ENCODE measurements at places on chromosomes 5 and 9. TPM values are rescaled to one million over a fixed set of nuclear protein-coding genes. Genes with fewer than 3 reads are reported as not detected.

- peak; percentile 79 for DNase-seq
- peaks cover 7% of the 10 kb centered on the region for H3K36me3 ChIP-seq
- H3K4me3 ChIP-seq = peak overlapping the region; percentile 49
- H3K27ac ChIP-seq = peak overlapping the region; percentile 99
Measured at GRCh38 chr9:70563431-70564204, 149.2 kb upstream of the KLF9 start.

DNA sequence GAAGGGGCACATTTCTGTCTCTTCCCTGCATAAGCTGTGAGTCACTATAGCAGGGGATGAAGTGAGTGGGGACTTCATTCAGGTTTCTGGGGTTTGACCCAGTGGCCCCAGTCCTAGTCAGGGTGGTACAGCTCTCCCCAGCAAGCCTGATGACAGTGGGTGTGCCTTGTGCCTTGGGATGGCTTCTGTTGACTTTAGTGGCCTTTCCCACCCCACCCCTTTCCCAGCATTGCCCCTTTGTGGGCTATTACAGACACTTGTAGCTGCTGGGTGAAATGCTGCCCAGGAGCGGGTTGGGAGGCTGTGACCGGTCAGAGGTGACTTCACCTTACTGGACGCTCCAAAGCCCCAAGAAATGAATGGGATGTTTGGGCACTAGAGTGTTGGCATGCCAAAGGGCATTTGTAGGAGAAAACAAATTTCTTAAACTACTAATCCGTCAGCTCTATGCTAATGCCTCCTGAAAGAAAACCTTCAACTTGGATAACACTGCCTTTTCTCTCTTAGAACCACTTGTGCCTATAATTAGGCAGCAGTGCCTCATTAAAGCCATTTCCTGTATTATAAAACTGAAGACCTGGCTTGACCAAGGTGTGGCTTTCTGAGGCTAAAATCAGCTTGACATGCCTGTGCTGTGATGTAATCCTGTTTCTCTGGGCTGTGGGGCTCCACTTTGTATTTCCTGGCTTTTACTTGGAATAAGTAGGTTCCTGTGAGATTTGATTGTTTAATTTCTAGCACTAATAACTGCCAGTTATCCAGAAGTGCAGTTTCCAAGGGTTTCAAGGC is 119.0 kb upstream of the SLC25A48 start:
- no peaks in the 10 kb centered on the region for H3K36me3 ChIP-seq
- H3K27ac ChIP-seq = no peak overlapping the region
- peaks cover 13% of the 10 kb centered on the region for H3K27me3 ChIP-seq
- no peaks in the 10 kb centered on the region for H3K4me1 ChIP-seq

The MAMDC4 gene
- 13.6 TPM for total RNA-seq

The PCDHB14 gene
- not detected for total RNA-seq

DNA sequence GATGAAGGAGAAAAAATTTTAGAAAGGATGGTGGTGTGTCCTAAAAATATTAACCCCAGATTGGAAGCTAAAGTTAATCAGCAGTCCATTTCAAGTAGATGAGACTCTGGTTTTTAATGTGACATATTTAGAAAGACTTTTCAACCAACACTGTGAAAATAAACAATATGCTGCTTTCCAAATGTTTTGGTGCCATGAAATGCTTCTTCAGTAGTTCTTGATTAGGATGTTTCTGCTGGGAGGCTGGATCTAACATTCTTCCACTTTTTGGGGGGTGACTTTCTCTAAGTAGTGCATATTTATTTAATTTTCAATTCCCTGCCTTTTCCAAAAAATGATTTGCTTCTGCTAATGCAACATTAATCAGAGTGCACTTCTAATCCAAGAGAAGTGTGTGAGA is 593.3 kb upstream of the DMAC1 start:
- no peaks in the 10 kb centered on the region for H3K4me1 ChIP-seq
- no peak overlapping the region for H3K27ac ChIP-seq
- no peak overlapping the region for H3K4me3 ChIP-seq
- peaks cover 1% of the 10 kb centered on the region for H3K27me3 ChIP-seq
- no peaks in the 10 kb centered on the region for H3K36me3 ChIP-seq
- no peak for DNase-seq

The ORM2 gene
- not detected for total RNA-seq

- peaks cover 36% of the 10 kb centered on the region for H3K4me1 ChIP-seq
- no peak overlapping the region for H3K27ac ChIP-seq
- H3K4me3 ChIP-seq = peak overlapping the region; percentile 95
- H3K27me3 ChIP-seq = peaks cover 2% of the 10 kb centered on the region
Measured at GRCh38 chr5:121962958-121963357, 1.2 kb downstream of the SRFBP1 start.

The TMEFF1 gene
- 0.18 TPM for total RNA-seq

The IRGM gene
- total RNA-seq = 0.96 TPM

DNA sequence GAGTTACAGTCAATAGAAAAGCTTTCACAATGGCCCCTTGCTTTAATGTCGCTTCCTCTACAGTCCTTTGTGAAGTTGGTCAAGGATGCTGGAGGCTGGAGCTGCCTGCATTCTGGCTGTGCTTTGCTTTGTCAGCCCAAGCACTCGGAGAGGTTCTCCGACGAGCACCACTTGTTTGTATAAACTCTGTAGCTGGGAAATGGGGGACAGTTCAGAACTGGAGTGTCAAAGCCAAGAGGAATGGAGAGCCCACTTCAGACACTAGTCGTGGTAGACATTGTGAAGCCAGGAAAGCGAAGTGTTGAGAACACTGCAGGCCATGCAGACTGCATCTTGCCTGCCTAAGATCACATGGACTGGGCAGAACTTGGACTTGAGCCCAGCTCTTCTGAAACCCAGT is 330.3 kb downstream of the GADD45G start:
- no peak overlapping the region for H3K27ac ChIP-seq
- peaks cover 2% of the 10 kb centered on the region for H3K4me1 ChIP-seq
- no peaks in the 10 kb centered on the region for H3K36me3 ChIP-seq
- H3K4me3 ChIP-seq = no peak overlapping the region

The FOXD4 gene
- total RNA-seq = 0.20 TPM

DNA sequence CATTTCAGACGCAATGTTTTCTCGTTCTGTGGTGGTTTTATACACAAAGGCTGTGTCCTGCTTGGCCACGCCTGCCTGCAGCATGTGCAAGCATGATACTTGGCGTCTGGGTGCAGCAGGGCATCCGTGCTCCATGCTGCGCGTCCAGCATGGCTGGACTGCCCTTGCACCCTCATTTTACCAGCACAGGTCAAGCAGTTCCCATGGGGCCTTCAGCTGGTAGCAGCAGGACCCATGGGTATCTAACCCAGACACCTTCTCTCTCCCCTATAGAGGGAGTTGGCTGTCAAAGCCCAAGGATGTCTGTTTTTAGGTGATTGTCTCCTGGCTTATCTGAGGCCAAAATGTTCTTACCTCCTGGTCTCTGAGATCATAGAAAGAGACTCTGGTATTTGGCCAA is 158.3 kb upstream of the PITX1 start:
- H3K27ac ChIP-seq = no peak overlapping the region
- no peaks in the 10 kb centered on the region for H3K36me3 ChIP-seq
- DNase-seq = no peak
- H3K4me1 ChIP-seq = peaks cover 2% of the 10 kb centered on the region
- peaks cover 68% of the 10 kb centered on the region for H3K27me3 ChIP-seq

DNA sequence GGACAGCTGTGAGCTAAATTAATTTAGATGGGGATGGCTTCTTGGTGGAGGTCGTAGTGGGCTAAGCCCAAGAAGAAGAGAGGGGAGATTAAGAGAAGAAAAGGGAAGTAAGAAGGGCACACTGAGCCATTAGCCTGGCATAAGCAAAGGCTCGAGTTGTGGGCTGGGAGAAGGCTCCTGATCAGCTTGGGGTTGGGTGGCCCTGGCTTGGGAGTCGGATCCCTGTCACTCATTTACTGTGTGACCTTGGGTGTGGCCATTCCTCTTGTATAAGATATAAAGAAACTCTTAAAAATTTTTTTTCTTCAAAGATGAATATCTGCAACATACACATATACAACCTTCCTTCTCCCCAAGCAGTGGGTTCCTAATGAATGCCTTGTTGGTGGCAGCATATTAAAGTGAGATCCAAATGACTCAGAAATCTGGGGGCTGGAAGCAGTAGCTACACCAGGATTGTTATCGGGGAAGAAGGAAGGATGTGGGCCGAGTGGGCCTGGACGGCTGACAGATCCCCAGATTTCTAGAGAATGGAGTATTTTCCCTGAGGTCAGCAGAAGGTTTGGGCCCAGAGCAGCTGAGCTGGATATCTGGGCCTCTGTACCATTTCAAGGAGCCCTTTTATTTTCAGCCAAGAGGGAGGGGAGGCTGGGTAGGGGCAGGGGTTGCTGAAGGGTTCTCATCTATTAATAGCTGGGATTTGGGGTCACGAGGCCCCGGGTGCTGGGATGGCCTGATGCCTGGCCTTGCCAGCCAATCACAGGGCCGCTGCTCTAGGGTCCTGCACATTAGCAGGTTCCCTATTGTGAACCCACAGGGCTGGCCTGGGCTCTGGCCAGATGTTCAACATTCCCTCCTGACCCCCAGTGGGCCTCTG is 52.1 kb downstream of the PPARGC1B start:
- no peaks in the 10 kb centered on the region for H3K27me3 ChIP-seq
- no peak overlapping the region for H3K27ac ChIP-seq
- no peak for DNase-seq

The WDR31 gene
- total RNA-seq = 1.4 TPM

The GOLGA1 gene
- 19.7 TPM for total RNA-seq

- peaks cover 5% of the 10 kb centered on the region for H3K4me1 ChIP-seq
- H3K4me3 ChIP-seq = no peak overlapping the region
- no peak overlapping the region for H3K27ac ChIP-seq
- peaks cover 73% of the 10 kb centered on the region for H3K27me3 ChIP-seq
Measured at GRCh38 chr9:34580358-34580757, 9.2 kb downstream of the CNTFR start.

DNA sequence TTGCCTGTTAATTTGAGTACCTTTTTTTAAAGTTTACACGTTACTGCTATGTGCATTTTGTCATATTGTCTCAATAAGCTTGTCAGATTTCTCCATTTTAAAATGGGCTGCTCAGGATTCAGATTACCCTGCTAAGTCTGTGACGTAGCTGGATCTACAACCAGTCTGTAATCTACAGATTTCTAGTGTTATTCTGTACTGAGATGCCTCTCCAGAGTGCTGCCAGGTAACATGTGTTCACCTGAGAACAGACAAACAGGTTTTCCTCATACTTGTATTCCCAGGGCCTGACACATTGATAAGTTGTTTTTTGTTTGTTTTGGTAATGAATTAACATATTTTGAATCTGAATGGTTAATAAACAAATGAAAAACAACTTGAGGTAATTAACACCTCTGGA is 15.3 kb downstream of the RAB24 start:
- no peak overlapping the region for H3K4me3 ChIP-seq
- H3K27ac ChIP-seq = no peak overlapping the region
- no peaks in the 10 kb centered on the region for H3K27me3 ChIP-seq
- H3K36me3 ChIP-seq = peaks cover 49% of the 10 kb centered on the region
- no peak for DNase-seq

DNA sequence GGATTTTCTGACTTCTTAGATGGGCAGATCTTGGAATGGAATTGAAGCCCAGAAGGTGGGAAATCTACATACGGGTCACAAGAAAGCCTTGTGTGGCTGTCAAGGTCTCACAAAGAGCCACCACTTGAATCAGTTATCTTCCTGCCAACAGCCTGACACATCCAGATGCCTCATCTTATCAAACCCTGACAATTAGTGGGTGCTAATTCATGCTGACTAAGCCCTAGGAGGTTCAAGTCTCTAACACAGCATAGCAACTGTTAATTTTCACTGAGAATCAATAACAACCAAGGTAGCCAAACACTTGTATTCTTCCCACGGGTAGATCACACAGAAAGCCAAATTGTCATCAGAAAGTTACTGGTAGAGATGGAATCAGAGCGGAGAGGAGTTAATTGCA is 222.2 kb downstream of the TMEM167A start:
- H3K36me3 ChIP-seq = no peaks in the 10 kb centered on the region
- DNase-seq = no peak
- no peaks in the 10 kb centered on the region for H3K27me3 ChIP-seq
- no peak overlapping the region for H3K4me3 ChIP-seq
- no peak overlapping the region for H3K27ac ChIP-seq

GRCh38 chr5:103461243-103461642 is 101.3 kb downstream of the NUDT12 start:
- H3K27ac ChIP-seq = no peak overlapping the region
- H3K4me3 ChIP-seq = no peak overlapping the region
- no peaks in the 10 kb centered on the region for H3K36me3 ChIP-seq
- no peaks in the 10 kb centered on the region for H3K4me1 ChIP-seq
- peaks cover 12% of the 10 kb centered on the region for H3K27me3 ChIP-seq

DNA sequence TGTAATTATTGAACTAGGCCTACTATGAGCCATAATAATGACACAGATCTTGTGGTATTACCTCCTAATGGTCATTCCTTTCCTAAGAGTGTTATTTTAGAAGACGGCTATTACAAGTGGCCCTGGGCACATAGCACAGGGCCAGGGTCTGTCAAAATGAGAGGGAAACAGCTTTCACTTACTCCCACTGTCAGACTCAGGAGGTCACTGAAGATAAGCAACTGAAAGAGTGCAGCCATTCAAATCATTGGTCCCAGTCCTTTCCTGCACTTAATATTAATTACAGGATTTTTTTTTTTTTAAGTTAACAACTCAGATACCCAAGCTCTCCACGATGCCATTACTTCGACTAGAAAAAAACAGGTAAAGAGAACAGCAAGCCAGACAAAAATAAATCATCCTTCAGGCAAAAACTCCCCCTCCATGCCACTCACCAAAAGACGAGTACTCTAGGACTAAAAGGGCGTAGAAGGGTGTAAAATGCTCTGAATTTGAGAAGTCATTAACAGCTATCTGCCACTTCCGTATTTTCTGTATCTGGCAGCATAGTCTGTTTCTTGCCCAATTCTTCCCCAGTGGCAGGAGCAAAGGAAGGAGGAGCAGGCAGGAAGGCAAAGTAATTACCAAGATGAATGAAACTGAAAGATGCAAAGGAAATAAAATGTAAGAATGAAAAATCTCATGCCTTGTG is 87.4 kb downstream of the ZNF608 start:
- H3K27me3 ChIP-seq = peaks cover 1% of the 10 kb centered on the region
- H3K4me3 ChIP-seq = no peak overlapping the region
- DNase-seq = no peak
- no peaks in the 10 kb centered on the region for H3K36me3 ChIP-seq
- no peak overlapping the region for H3K27ac ChIP-seq

The ZNF474 gene
- not detected for total RNA-seq

GRCh38 chr5:158599157-158599556 is 500.6 kb downstream of the EBF1 start:
- H3K27ac ChIP-seq = no peak overlapping the region
- no peaks in the 10 kb centered on the region for H3K36me3 ChIP-seq
- H3K4me1 ChIP-seq = no peaks in the 10 kb centered on the region
- H3K27me3 ChIP-seq = no peaks in the 10 kb centered on the region
- DNase-seq = no peak

- H3K27ac ChIP-seq = no peak overlapping the region
- peaks cover 15% of the 10 kb centered on the region for H3K27me3 ChIP-seq
- DNase-seq = no peak
- H3K4me3 ChIP-seq = no peak overlapping the region
Measured at GRCh38 chr5:14222206-14222605, 79.1 kb downstream of the TRIO start.

The HTR1A gene
- total RNA-seq = not detected

DNA sequence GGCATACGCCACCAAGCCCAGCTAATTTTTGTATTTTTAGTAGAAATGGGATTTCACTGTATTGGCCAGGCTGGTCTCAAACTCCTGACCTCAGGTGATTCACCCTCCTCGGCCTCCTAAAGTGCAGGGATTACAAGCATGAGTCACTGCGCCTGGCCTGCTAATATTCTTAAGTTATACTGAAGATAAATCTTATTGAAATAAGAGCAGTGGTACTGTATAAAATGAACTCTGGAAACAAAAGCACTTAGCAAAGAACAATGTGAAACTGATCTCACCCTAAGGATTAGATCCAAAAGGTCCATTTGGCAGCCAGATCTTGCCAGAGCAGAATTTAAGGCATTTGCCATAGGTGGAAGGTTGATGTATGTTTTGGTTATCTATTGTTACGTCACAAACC is 27.1 kb downstream of the CYSTM1 start:
- H3K4me1 ChIP-seq = peaks cover 2% of the 10 kb centered on the region
- H3K27me3 ChIP-seq = no peaks in the 10 kb centered on the region
- no peaks in the 10 kb centered on the region for H3K36me3 ChIP-seq
- no peak overlapping the region for H3K27ac ChIP-seq

The FCHO2 gene
- 3.5 TPM for total RNA-seq
